NCI-H187 (cell line): ENCODE measurements at places on chromosomes 4 and X.

DNA sequence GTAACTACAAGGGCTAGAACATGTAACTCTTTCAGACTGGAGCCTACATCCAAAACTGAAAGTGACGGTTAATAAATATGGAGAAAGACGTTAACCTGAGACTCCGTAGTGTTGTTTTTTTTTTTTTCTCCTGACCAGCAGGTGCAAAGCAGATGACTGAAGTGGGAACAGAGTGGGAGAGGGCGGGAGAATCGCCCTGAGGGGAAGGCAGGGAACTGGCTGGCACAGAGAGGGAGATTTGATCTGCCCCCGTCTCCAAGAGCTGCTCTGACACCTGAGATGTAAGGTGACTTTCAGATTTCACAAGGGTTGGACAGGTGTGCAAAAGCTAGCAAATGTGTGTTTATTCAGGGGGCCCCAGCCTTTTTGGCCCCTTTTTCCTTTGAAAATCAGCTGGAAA is 180.2 kb downstream of the PALLD start:
- peak; percentile 63 for DNase-seq

DNA sequence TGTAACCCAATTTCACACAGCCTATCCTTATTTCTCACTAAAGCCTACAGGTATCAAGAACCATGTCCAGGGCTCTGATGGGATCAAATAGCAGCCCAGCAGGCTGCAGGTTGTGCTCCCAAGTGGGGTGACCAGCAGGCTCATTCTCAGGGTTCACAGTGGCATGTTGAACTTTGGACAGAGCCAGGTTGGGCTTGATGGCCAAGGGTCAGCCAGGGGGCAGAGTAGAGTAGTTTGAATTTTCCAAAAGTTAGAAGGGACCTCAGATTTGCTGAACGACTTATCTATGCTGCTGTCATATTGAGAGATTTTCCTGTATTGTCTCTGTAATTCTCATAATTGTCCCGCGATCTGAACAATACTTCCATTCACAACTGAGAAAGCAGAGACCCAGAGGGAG is 310.8 kb upstream of the BOD1L1 start:
- no peak for DNase-seq

- no peak for DNase-seq
Observed at GRCh38 chr4:104524026-104524425, 29.3 kb upstream of the CXXC4 start.

GRCh38 chrX:137479386-137479785 is 86.5 kb upstream of the ZIC3 start:
- DNase-seq: no peak

- DNase-seq: no peak
Observed at GRCh38 chrX:42585842-42586621, 191.9 kb downstream of the PPP1R2C start.

DNA sequence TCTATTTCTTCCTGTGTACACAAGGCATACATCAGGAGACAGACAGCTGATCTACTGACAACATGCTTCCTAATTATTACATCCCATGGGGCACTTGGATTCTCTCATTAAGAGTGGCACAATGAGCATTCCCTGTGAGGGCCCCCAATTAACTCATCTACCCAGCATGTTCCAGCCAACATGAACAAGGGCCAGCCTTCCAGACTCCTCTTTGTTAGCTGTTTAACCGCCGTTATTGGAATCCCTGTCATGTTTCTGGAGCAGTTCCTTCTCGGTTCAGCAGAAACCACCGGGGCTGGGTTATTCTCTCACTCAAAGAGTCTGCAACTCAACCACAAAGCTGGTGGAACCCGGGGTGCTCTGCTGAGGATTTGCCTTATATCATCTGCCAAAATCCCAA is 9.9 kb upstream of the GPM6B start:
- no peak for DNase-seq

GRCh38 chrX:33190016-33190415 is 21.3 kb downstream of the DMD start:
- no peak for DNase-seq

- no peak for DNase-seq
Observed at GRCh38 chr4:76879731-76880364, 18.1 kb downstream of the SOWAHB start.
